ENCODE measurements at places on chromosomes 6 and 20.

DNA sequence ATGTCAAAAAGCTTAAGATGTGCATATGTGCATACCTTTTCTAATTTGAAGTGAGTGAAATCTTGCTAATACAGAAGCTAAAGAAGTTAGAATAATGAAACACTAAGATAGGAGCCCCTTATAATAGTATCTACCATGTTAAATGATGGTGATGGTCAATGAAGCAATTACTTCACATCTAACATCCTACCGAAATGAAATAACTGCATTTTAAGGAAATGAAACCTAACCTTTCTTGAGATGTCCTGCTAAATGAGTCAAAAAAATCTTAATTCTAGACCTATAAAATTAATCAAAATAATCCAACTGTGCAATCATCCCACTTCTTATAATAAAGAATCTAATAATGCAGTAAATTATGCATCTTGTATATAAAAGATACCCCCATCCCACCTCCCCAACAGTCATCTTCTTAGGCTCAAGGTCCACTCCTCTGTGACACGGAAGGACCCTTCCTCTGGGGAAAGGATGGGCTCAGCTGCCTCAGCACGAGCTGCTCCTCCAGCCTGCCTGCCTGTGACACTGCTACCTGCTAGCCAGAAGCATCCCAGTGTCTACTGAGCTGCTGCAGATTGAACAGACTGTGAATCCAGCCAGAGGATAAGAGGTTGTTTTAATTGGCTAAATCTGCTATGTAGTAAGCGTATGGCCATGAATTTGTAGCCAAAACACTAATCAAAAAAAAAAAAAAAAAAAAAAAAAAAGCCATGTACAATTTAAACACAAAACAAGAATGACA is 129.6 kb upstream of the BEND3 start:
- no peak for DNase-seq

DNA sequence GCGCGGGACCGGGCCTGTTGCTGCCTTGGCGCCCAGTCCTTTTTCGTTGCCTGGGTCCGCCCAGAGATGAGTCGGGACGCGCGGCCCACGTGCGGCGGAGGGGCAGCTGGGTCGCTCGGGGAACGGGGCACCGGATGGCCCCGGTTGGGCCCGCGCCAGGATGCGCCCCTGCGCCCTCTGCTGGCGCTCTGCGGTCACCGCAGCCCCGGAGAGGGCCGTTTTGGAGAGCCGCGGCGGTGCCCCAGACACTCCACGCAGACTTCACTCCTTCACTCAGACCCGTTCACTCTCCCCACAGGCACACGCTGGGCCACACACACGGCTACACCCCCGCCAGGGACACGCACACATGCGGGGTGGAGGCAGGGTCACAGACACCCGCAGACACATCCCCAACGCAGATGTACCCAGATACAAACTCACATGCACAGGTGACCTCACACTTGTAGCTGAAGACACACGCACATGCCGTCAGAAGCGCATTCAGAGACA is 38.8 kb downstream of the SRC start:
- peak; percentile 77 for DNase-seq

DNA sequence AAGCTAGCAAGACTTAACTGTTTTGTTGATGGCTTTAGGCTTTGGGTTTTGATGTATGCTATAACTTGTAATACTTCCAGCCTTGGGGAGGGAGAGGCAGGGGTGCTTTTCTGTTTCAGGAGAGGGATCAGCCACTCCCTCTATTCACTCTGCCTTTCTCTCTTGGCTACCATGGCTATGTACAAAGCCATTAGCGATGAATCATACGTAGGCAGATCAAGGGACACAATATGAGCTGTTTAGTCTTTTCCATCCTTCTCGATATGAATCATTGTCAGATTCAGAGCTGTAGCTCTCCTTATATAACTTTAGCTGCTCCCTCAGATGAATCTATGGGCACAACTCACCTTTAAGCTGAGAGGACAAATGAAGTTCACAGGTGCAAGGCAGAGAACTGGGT is 230.6 kb downstream of the TSHZ2 start:
- no peak for DNase-seq

- no peak for DNase-seq
These were observed 54.8 kb downstream of the TNFRSF21 start for GRCh38 chr6:47254906-47255305.

GRCh38 chr6:43105538-43106222 is 29.6 kb downstream of the PTK7 start:
- no peak for DNase-seq

DNA sequence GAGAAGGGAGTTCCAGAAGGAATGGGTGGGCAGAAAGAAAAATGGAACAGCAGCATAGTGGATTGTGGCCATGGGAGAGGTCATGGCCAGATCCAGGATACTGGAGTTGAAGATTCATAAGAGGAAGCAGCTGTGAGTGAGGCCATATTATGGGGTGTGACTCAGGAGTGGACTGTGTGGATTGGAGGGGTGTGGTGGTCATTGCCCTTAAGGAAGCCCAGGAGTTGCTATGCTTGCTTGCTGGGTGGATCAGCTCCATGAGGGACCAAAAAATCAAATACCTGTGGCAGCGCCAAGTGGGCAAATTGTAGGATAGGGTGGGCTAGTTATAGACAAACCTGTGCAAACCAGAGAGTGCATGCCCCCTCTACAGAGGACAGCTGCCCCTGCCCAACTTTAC is 18.3 kb downstream of the LRRC1 start:
- no peak for DNase-seq

DNA sequence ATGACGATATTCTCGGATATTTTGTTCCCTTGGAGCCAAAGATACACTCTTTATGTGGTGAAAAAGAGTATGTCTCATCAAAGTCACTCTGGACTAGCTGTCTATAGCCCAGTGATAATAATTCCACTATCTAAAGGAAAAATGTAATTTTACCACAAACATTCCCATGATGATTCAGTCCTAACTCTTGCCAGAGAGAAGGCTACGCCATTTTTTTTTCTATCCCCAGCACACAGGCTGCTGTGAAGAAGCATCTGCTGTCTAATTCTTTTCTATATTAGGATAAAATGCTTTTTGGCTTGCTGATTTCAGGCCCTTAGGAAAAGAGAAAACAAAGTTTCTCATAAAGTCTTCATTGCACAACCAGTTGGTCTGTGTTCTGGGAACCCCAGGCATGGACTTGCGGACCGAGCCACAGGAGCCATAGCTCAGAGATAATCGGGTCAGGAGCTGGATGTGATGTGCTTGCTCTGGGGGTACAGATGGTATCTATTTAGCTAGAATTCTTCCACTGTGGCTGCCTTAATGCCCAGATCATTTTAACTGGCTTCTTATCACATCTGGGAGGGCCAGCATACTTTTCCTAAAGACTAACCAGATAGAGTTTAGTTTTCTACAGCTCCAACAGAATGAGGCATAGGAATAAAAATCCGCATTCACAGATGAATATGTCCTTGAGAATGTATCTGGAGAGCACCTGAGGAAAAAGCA is 683.7 kb upstream of the ID4 start:
- DNase-seq, result no peak

- DNase-seq, result no peak
These were observed 12.4 kb upstream of the HMGN3 start for GRCh38 chr6:79246891-79247290.

DNA sequence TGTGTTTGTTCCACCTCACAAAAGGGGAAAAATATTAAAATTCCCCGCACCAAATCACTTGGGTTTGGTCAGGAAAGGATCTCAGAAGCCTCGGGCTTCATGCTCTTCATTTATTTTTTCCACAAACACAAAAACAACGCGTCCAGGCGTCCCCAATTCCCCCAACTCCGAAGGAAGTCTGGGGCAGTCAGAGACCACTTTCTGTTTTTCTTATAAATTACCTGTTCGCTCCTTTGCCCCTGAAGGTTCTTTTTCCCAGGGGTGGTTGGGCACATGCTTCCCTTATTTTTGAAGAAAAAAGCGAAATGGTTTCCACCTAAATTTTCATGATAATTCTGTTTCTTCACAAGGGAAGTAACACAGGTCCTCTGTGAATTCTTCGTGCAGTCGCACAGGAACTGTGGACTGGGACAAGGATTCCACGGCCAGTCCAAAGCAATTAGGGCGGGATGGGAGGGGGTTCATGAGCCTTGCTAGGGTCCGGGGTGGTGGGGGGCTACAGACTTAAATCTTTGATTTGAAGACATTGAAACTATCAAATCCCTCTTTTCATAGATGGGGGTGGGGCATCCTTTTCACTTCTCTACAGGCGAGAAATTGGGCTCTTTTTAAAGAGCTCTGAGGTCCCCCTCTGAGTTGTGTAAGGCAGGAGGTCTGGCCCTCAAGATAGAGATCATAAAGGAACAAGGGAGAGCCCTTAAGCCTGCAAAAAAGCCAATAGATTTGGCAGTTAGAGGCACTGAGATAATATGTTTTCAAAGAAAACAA is 30.5 kb upstream of the HFE start:
- DNase-seq, result no peak

- DNase-seq, result no peak
These were observed 215.1 kb downstream of the SOX4 start for GRCh38 chr6:21808551-21809242.

GRCh38 chr6:85810558-85810957 is 167.9 kb upstream of the SYNCRIP start:
- DNase-seq, result no peak

DNA sequence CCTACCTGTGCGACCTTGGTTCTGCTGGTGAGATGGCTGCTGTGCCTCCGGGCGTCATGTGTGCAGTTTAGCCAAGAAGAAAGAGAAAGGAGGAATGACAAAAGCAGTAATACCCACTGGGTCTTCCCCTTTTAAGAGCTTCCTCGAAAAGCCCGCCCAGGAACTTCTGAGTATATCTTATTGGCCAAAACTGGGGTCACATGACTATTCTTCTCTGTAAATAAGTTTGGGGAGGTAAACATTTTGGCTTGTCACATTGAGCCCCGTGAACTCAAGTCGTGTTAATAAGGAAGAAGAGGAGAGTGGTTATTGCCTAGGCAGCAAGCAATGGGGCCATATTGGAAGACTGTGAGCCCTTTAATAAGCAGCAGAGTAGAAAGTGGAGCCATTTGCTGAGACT is 130.4 kb upstream of the ECI2 start:
- no peak for DNase-seq

DNA sequence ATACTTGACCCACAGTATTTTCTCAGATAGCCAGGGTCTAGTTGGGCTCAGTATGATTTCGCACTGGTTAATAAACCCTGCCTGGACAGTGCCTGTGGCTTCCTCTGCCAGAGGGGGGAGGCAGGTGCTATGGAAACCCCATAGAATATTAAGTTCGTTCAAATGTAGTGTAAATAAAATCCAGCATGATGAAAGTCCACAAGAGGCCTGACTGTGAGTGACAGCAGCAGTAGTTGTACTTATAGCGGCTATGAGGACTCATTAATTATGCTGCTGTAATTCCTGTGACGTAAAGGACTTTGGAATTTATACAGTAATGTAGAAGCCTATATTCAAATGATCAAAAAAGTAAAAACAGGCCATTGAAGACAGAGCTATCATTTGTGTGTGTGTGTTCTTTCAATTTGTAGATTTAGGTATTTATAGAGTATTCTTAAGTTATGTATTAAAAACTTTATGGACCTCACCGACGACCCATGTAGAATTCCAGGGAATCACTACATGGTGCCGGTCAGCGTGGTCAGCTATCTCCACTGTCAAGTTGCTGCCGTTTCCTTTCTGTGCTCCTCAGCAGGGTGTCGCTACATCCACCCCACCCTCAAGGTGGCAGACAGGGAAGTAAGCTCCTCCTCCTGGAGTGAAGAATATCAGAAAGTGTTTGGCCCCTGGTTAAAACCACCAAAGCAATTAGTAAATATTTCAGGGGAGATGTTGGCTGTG is 10.0 kb downstream of the PYGB start:
- DNase-seq, result no peak

- DNase-seq, result no peak
These were observed 15.3 kb downstream of the TNFAIP3 start for GRCh38 chr6:137882225-137882961.

DNA sequence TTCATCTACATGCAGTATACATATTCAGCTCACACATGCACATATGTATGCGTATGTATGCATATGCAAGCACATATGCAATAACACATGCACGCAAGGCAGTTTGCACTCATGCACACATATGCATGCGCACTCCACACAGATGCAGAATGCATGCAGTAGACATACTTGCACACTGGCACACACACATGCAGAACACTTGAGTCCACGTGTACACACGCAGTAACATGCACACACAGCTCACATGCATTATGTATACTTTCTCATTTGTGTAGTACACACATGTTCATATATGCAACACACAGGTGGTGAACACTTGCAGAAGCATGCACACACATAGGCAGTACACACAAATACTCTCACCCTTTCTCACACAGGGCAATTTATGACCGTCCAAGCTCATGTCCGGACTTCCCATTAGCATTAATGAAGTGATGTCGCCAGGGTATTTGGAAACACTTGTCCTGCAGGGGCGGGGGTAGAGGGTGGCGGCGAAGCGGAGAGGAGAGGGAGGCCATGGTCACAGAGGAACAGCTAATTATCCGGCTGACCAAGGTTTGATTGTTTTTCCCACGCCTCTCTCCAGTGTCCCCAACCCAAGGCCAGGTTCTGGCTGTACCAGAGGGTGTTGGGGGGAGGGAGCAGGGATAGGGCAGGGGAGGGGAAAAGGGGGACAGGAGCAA is 91.3 kb downstream of the VEGFA start:
- no peak for DNase-seq

GRCh38 chr6:42724825-42725224 is 2.4 kb upstream of the PRPH2 start:
- no peak for DNase-seq

- DNase-seq, result no peak
These were observed 266.9 kb upstream of the CITED2 start for GRCh38 chr6:139641376-139641775.

- DNase-seq, result no peak
These were observed 17.7 kb downstream of the GTF2H5 start for GRCh38 chr6:158185729-158186456.

DNA sequence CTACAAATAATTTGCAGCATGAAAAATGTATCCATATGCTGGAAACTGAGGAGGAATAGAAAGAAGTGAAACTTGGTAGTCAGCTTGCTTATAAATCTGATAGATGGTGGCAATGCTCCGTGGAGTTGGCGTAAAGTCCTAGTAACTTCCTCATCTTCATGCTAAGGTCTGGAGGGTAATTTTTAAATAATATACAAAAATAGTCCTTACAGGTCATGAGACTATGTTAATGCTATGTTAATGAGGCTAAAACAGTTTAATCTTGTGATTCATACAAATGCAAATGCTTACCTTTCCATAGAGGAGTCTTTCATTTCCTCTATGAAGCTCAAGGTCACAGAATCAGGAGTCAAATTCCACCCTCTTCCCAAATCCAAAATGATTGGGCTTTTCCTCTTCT is 9.4 kb upstream of the CRIP3 start:
- no peak for DNase-seq
